ENCODE measurements at places on chromosomes 2 and 18.

DNA sequence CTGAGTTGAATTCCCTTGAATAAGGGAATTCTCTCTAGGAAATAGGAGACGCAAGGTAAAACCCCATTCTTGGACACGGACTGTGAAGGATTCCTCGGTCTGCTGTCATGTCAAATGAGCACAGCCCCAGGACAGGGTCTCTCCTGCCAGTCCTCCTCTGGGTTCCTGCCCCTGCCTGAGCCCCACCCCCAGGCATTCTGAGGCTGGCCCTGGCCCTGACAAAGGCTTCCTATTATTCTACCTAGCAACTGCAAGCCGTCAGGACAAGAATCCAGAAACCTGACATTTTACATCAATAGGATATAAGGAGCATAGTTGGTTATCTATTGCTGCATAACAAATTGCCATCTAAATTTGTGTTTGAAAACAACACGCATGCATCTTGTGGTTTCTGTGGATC, 253.3 kb upstream of the AGAP1 start:
- no peak for DNase-seq

GRCh38 chr2:134153294-134153880, 100.5 kb upstream of the MGAT5 start:
- no peak for DNase-seq

GRCh38 chr2:205915130-205915524, 170.8 kb downstream of the INO80D start:
- DNase-seq, result no peak

DNA sequence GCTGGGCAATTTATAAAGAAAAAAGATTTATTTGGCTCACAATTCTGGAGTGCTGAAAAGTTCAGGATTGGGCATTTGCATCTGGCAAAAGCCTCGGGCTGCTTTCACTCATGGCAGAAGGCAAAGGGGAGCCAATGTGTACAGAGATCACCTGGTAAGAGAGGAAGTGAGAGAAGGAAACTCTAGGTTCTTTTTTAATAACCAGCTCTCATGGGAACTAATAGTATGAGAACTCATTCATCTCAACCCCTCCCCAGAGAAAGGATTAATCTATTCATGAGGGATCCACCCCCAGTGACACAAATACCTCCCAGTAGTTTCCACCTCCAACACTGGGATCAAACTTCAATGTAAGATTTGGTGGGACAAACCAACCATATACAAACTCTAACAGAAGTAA, 129.0 kb downstream of the EVA1A start:
- no peak for DNase-seq
